ENCODE measurements at places on chromosomes 3 and 15.

DNA sequence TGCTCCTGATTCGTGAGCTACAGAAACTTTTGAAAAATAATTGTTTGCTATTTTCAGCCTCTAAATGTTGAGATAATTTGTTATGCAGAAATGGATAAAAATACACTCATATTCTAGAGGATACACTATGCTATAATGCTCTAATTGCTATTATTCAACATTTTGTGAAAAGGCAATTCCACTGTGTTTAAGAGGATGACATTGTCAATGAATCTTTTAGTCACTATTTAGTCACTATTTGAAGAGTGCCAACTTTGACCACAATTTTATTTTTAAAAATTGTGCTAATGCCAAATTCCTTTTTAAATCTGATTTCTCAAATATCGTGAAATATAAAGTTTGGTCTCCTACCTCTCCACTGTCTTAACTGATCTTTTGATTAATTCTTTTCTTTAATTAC is 604.9 kb upstream of the KCNMB2 start:
- no peak for DNase-seq

DNA sequence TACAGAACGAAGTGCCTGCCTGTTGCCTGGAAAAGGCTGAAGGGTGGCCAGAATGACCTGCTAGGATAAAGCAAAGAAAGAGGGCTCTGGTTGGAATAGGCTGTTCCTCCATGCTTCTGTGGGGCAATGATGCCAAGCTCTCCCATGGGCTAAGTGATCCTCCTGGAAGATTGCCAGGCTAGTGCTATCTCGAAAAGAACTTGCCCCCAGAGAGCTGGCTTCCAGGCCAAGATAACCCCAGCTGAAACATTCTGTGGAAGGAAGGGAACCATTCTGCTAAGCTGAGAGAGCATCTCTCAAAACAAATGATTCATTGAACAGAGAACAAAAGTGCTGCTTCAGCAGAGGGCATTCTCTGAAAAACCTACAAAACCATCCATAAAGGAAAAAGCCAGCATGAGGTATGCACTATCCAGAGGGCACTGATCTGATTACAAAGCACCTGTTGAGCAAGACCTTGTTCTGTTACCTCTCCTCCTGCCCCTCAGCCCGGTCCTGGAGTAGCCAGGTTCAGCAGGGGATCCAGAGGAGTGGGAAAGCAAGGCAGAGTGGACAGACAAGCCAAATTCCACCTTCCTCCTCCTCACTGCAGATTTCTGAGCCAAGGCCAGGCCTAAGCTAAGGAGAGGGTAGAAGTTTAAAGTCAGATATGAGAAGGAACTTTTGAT is 31.9 kb upstream of the SPRED1 start:
- DNase-seq: no peak

DNA sequence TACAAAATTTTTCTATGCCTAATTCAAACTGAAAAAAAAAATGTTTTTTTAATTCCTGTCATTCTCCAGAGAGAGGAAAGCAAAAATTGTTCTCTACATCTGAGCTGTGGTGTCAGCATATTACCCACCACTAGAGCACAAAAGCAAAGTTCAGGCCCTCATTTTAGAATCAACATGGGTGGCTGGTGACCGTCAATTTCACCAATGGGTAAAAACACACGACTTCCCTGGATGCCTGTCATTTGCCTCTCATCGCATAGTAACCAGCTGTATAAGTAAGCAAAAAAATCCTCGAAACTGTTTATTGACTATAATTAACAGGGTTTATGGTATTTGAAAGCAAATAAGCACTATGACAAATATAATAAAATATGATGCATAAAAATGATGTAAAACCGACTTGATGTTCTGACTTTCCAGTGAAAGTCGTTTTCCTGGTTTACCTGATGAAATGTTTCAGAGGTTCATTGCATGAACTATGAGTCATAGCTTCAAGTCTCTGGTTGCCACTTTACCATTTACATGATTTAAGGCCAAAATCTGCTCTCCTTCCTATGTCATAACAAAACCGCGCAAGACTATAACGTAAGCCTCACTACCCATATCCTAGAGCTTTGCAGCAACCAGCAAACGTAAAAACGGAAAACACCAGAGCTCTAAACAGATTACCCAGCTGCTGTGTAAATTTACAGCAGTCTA is 60.5 kb downstream of the THBS1 start:
- DNase-seq: no peak

DNA sequence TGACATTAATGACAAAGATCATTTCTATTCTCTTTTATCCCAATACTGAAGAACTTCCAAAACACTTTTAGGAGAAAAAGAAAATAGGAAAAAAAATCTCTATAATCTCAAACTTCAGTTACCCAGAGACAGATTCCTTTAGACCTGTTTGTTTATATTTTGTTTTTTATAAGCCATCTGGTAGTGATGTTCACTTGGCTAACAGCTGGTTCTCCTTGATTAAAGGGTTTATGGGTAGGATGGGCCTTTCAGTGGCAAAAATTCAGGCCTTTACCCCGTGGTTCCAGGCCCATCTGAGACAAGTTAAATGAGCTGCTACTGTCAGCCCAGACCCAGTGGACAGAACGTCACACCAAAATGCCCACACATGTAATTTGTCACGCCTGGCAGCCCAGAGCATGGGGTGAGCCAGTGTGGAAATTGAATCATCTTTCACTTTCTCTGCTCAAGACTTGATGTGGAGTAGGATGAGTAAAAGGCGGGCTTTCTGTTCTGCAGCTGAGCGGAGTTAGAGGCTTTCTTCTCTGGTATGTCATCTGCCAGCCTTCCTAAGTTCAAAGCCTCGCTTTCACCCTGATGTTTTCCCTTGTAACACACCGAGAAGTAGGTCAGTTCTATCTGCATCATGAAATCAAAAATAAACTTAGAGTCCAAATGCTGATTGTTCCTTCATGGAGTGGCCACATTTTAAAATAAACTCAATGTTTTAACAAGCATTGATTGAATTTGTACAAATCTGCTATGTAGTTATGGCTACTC is 62.5 kb upstream of the SKOR1 start:
- DNase-seq: no peak

DNA sequence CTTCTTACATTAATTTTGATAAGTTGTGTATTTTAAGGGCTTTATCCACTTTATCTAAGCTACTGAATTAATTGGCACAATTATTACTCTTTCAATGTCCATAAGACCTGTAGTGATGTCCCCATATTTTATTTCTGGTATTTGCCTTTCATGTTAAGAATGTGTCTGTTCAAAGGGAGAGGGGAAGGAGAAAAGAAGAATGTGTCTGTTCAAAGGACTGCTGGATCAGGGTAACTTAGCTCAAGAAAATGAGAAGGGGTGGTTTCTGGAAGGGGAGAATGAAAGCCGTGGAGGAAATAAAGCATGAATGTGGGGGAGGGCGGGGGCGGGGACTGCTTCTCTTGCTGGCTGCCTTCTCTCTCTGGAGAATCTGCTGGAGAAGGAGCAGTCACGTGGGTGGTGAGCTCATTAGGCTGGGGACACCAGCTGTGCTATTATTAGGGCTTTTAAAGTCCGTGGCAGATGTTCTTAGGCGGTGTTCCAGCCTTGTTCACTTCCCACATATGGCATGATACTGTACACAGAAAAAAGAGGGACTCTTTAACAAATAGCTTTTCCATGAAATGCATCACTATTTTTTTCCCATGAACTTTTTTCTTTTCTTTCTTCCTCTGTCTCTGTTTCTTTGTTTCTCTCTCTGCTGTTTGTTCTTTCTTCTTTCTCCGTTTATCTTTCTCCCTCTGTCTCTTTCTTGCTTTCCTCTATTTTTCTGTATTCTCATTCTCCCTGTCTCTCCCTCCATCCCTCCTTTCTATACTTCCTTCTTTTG is 63.7 kb upstream of the ULK4 start:
- no peak for DNase-seq

- no peak for DNase-seq
These were observed at the start of gene PLA1A for GRCh38 chr3:119597548-119598288. PLA1A (plus strand) TSS chr3:119597885; CDS start chr3:119597914, 29 bp downstream.

GRCh38 chr3:15426579-15427118 is 695 bp downstream of the METTL6 start:
- no peak for DNase-seq

- peak; percentile 90 for DNase-seq
These were observed at the start of gene SEC22C for GRCh38 chr3:42581709-42582473. SEC22C (minus strand) TSS chr3:42581967; CDS start chr3:42569046, 12,921 bp downstream.

DNA sequence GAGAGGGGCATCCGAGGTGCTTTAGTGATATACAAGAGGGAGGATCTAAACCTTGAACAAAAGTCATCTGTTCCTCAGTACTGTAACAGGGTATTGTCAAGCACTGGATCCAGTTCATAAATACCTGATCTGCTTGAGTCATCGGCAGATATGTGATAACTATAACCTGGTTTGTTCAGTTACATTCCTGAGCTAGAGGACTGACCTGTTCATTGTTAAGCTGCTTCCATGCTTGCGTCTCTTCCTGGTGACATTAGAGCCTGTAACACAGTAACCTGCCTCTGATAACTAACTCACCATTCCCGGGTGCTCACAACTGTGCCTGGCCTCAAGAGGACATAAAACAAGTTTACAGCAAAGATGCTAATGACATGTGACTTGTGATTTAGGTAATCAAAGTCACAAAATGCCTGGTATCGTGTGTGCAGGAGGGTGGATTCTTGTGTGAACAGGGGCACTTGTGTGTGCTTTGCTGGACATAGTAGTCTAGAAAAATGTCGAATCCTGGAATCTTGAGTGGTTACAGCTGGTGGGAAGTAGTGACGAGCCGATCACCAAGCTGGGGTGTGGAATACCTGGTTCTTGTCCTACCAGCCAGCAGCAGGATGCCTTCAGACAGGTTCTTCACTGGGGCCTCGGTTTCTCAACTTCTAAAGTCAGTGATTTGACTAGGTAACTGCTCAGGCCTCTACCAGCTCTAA is 30.9 kb upstream of the POLR2M start:
- no peak for DNase-seq

- DNase-seq: no peak
These were observed 2.8 kb downstream of the GOLGA8A start for GRCh38 chr15:34434627-34435305.

GRCh38 chr15:100687582-100688141 is 85.3 kb downstream of the ASB7 start:
- no peak for DNase-seq

GRCh38 chr3:59654123-59654479 is 604.3 kb upstream of the CFAP20DC start:
- DNase-seq: no peak

DNA sequence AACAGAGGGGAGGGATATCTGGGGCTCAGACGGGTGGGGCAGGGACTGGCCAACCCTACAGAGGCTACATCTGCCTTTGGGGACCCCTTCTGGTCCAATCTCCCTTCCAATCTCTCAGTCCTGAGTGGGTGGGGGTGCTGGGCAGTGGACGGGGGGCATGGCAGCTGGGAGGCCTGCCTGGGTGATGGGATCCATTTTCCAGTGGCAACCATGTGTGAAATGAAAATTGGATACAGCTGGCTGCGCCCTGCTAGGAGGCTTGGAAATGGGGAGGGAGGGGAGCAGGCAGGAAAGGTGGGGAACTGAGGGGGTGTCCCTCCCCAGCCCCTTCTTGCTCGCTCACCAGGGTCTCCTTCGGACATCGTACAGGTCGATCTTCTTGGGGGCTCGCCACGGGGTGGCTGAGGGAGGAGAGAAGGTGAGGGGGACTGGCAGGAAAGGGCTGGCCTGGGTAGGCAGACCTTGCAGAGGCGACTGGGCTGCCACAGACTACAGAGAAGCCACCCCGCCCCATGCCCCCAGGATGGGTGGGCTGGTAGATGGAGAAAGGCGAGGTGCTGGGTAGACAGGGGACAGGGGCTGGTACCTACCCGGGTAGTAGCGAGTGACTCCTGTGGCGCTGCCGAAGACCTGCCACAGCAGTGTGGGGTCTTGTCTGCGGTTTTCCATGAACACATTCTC is 21.2 kb upstream of the TMEM115 start:
- DNase-seq: no peak

GRCh38 chr15:62407216-62407615 is 242.1 kb upstream of the C2CD4B start:
- no peak for DNase-seq

DNA sequence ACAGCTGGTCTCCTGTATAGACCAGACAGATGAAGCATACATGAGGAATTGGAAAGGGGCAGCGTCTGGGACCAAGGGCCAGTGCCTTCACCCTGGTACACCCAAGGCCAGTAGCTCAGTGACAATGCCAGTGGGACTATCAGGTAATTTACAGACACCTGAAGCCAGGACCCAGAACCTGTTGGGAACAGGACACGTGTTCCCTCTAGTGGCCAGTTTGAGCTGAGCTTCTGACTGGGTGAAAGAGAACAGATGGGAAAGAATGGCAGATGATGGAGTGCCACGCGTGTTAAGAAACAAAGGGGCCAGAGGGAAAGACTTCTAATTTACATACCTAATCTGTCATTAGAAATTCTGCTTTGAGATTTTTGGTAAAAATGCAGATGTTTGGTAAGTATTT is 5.1 kb upstream of the SLC25A38 start:
- DNase-seq: peak; percentile 5

DNA sequence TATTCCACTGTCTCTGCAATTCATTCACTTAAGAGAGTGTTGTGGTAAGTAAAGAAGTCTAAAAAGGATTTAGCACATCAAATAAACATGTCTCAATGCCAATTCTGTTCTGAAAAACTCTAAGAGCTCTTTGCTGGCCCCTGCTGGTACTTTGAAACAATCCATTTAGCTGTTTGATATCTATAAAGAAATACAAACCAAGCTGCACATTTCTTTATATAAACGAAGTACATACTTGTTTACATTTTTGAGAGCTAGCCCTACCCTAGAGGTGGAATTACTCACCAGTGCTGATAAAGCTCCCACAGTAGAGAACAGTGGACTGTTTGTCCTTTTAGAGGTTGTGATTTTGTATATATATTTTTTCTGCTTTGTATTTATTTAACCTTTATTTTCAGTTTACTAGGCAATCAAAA is 75.5 kb downstream of the NEDD4 start:
- DNase-seq: no peak

- no peak for DNase-seq
These were observed 2.2 kb upstream of the ALPK3 start for GRCh38 chr15:84814916-84815315.

DNA sequence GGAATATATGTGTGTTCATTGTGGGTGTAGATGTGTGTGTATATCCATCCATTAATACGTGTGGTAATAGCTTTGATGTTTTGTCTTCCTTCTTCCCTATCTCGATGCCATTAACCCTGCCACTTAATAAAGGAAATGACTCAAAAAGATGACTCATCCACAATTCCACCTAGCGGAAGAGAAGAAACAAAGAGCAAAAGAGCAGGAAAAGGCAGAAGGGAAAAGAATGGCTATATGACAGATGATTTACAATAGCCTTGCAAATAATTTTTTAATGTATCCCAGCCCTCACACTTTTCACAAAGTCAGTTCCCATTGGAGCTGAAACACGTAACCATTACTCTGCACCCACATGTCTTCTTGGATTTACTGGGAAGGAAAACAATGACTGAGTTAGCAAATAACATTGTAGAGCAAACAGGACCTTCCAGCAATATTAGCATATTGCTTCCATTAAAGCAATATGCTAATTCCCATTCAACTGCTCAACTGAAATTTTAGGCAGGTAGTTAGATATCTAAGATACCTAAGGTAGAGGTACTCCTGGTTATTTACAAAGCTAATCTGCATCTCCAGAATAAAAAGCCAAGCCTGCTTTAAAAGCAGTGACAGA is 197.2 kb downstream of the KCNAB1 start:
- no peak for DNase-seq

GRCh38 chr15:44286814-44287452 is 1.6 kb upstream of the GOLM2 start:
- DNase-seq: no peak
